ENCODE measurements at places on chromosomes 2 and 18. TPM values are rescaled to one million over a fixed set of nuclear protein-coding genes. Genes with fewer than 3 reads are reported as not detected.
A peak's percentile ranks its signal among the peaks of the same experiment; 100 is the strongest.

Gene TCF4
- total RNA-seq = 175 TPM

Gene KRCC1
- total RNA-seq = 18.0 TPM

Gene CWC22
- total RNA-seq = 16.9 TPM

Gene KCNG2
- total RNA-seq = 0.56 TPM

Gene TRIM43
- not detected for total RNA-seq

Gene CLIP4
- total RNA-seq = 0.46 TPM

Gene EFHD1
- total RNA-seq = 1.6 TPM

Gene CGREF1
- not detected for total RNA-seq

Gene AQP12A
- total RNA-seq = not detected

Gene CCDC74A
- total RNA-seq = 16.0 TPM

GRCh38 chr2:149586063-149586462, 1.5 kb downstream of the MMADHC start:
- no peak for DNase-seq

DNA sequence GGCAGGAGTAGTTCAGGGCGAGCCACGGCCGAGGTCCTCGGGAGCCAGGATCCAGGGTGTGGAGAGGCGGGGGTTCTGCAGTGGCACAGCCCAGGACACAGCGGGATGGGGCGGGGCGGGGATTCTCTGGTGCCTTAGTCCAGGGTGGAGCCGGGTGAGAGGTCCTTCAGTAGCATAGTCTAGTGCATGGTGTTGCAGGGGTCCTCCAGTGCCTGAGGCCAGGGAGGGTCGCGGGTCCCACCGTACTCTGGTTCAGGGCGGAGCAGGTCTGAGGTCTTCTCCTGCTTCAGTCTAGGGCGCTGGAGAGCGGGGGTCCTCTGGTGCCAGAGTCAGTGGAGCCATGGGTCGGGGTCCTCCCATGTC, 131.1 kb downstream of the CCDC74A start:
- DNase-seq = no peak

DNA sequence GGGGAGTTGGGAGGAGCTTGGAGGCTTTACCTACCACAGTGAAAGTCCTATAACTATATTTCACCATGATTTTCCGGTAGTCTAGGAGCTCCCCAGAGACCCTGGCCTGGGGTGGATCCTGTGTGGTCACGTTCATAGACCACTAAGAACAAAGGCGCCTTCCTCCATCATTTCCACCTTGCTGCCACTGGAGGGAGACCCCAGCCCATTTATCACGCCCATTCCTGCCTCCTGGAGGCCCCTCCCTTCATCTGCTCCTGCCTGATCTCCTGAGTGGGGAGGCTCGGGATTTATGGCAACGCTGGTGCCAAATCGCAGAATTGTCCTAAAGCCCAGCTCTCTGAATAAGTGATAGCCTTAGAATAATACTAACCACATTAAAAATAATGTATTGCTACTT, 507.6 kb upstream of the SPHKAP start:
- peak; percentile 55 for DNase-seq

DNA sequence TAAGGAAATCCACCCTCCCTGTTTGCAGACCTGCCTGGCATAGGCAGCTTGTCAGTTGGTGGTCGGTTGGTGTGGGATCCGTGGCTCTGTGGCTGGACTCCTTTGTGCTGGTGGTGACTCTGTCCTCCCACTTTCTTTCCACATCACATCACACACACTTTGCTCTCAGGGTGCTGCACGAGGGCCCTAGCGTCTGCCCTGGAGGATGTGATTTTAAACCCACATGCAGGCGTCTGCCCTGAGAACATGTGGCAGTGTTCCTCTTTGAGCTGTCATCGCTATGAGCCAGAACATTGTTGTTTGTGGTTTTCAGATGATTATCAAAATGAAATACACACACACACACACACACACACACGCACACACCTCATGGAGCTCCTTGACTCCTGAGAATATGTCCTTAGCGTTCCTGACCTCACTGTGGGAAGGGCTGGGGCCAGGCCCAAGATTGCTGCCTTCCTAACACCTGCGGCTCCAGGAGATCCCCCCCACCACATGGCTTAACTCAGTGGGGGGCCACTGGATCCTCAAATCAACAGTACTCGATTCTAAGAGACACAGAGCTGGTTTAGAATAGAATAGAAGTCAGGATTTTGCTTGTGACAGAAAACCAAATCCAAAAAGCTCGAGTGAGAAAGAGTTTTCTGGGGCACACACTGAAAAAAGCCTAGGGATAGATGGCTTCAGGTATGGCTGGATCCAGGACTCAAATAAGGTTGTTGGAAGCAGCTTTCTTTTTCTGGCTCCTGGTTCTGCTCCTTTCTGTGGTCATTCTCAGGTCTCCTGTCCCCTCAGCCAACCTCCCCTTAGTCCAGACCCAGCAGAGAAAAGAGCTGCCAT, 54.8 kb downstream of the RTP5 start:
- DNase-seq = no peak

DNA sequence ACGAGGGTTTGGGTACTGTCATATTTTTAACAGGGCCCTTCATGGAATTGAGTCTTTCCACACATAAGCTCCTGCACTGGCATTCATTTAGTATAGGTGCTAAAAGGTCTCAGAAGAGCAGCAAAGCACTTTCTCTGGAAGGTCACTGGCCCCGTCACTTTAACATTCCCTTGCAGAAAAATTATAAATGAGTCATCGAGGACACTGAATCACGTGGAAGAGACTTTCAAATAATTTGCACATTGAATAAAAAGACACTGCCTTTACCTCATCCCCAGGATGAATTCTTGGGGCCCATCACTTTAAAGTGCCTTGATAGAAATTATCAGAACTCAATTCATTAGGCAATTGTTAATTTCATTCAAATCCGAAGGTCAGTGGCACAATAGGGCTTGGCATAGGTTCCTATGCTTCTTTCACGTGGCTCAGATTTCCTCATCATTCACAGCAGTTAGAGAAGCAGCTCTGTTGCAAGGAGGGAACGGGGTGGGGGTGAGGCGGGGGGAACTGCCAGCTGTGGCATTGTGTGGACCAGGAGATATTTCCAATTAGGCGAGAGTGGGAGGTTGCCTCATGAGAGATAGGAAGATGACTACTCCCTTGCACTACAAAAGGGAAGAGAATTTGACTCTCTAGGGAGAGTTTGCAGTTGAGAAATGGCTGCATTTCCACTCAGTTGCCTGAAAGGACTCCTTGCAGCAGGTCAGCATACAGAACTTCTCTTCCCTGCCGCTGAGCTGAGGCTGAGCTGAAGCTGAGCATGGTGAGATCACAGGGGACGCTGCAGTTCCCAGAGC, 86.3 kb upstream of the NPAS2 start:
- DNase-seq = no peak

- DNase-seq = no peak
Measured at GRCh38 chr18:1014951-1015624, 110.4 kb downstream of the ADCYAP1 start.

GRCh38 chr2:696463-696862, 19.3 kb upstream of the TMEM18 start:
- no peak for DNase-seq

DNA sequence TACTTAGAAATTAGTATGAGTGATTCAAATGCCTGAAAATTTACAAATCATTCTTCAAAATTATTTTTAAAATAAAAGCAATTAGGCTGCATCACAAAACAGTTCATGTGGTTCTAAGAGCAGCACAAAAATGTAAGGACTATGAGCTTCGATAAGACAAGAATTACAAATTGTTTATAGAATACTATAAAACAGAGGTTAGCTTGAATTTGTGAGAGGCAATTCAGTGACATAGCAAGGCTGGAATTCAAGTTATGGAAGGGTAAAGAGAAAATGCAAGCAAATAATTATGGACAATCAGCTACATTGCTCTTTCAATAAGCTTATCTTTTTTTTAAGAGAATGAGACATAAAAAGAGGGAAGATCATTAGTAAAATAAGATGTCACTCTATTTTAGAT, 7.1 kb upstream of the XIRP2 start:
- no peak for DNase-seq

DNA sequence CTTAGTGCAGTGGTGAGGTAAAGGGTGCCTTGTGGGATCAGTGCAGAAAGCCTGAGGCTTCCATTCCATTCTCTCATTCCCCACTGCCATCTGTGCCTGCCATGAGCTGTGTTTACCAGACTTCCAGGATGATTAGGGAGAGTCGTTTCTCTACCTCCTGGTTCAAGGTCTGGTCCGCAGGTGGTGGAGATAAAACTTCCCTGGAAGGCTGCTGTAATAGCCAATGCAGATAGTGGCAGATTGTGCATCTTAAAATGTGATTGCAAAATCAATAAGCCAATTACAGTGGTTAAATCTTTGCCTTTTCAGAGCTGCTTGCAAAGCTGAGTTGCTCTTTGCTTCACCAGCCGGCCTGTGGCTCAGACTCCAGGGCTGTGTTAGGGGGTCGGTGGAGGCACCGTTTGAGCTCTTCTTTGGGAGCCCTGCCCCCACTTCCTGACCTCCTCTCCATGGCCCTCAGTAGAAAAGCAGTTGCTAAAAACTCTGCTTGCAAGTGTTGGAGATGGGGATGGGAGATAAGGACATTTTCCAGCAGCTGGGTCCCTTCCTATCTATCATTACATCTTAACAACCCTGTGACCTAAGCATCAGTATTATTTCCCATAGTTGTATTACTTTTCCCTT, 95.2 kb upstream of the HS6ST1 start:
- no peak for DNase-seq

- no peak for DNase-seq
Measured at GRCh38 chr2:33167622-33168245, 221.0 kb downstream of the LTBP1 start.

DNA sequence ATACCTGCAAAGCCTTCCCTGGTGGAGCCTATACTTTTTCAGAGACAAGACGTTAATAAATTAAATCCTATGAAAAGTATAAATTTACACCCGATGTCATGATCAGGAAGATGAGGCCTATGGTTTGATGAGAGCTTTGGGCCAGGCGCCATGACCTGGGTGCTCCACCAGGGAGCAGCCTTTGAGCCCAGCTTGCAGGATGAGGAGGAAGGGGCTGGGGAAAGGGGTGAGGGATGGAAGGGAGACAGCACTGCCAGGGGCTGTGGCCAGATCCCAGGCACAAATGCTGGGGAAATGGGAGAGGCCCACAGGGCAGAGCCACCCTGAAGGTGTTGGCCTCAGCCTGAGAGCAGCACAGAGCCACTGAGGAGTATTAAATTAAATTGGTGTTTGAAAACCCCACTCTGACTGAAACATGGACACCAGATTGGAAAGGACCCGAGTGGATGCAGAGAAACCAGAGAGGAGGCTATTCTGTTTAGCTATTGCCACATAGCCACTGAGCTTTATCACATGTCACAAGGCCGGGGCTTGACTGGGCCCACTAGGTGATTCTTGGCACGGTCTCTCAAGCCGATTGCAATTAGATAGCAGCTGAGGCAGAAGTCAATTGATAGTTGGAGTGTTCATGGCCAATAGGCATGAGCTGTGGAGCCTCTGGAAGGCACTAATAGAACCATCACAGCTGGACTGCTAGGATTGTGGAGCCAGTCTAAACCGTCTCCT, 9.6 kb upstream of the FAHD2A start:
- DNase-seq = no peak

GRCh38 chr2:152280780-152281179, 54.2 kb upstream of the FMNL2 start:
- no peak for DNase-seq

DNA sequence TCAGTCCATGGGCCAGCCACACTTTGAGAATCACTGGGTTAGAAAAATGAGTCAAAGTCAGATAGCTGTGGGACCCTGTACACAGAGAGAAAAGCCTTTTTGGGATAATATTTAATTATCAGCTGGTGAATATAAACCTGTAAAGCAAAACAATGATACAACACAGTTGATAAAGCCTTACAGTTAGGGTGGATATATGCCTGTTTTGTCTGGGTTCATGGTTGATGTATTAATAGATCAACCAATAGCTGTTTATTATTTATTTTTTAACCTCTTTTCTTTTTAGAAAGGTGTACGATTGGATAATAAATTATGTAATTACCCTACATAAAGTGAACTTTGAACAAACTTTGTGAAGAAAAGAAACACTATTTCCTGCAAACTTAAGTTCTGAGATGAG, 145.6 kb downstream of the TDRD15 start:
- DNase-seq = no peak

GRCh38 chr2:128505575-128506526, 187.2 kb upstream of the HS6ST1 start:
- DNase-seq = no peak

DNA sequence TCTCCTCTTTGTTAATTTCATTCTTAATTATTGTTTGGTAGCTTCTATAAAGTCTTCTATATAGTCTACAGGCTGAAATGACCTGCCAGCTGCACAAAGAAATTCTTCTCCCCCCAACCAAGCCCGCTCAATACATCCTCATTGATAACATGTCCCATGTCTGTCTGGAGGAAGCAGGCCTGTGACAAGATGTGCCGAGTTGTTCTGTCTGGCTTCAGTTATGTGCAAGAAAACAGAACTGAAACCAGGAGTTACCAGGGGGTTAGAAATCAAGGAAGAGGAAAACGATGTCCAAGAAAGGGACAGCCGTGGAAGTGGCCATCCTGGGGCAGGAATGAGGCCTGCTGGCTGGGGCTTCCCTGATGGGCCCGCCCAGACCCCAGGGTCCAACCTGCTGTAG, 57.6 kb downstream of the MTCL1 start:
- no peak for DNase-seq

GRCh38 chr2:6800553-6800952, 65.2 kb downstream of the CMPK2 start:
- no peak for DNase-seq

GRCh38 chr2:181779288-181780021, 99.1 kb upstream of the NEUROD1 start:
- no peak for DNase-seq

All from endothelial cell (in vitro differentiated cells).